ENCODE measurements at places on chromosomes 12 and 14. TPM values are rescaled to one million over a fixed set of nuclear protein-coding genes. Genes with fewer than 3 reads are reported as not detected.

DNA sequence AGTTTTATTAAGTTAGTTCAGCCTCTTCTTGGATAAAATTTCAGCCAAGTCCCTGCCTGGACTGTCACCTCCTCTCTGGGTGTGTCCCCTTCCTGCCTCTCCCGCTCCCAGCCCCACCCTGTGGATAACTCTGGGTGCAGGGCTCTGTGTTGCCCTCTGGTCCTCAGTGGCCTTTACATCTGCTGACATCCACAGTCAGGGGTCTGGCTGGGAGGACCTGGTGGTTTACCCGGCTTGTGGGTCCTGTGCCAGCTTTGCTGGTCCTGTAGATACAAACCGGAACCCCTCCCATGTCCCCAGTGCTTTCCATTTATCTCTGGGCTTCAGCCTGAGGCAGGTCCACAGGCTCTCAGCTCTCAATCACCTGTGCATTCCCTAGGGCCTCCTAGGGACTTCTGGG, 28.9 kb upstream of the PLEKHG3 start:
- H3K4me1 ChIP-seq: peaks cover 39% of the 10 kb centered on the region
- no peak overlapping the region for H3K27ac ChIP-seq
- no peaks in the 10 kb centered on the region for H3K27me3 ChIP-seq
- no peak for DNase-seq
- H3K36me3 ChIP-seq: no peaks in the 10 kb centered on the region
- H3K4me3 ChIP-seq: no peak overlapping the region

Gene ASIC1
- 3.5 TPM for total RNA-seq

DNA sequence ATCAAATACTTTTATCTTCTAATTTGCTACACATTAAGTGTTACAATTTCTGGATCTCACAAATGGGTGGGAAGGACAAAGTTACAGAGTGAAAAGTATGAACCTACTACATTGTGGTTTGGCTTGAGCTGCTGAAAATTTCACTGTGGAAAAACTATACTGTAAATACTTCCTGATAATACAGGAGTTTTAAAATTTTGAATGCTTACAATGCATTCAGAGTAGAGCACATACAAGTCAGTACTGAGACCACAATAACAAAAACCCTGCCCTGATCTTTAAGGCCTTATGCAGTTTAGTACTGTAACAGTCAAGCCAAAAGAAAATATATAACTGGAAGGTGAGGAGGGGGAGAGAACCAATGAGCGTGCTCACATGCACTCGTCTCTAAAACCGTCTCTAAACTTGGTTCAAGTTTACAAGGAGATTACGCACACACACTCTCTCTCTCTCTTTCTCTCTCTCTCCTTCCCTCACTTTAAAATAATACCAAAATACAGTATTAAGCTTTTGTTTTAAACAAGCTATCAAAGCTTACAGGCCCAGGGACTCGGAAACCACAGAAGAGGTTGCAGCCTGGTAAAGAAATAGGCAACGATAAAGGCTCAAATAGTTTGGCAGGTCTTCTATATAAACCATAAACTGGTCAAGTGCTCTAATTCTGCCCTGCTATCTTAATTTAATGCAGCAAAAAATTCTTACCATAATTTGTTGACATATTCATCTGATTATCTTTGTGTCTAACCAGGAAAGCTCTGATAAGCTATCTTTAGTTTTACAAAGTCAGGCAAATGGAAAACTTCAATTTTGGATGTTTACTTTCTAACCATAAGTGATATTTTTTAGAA, 58.0 kb downstream of the ATF7 start:
- H3K36me3 ChIP-seq: no peaks in the 10 kb centered on the region
- H3K4me1 ChIP-seq: peaks cover 16% of the 10 kb centered on the region

Gene LHX5
- 0.65 TPM for total RNA-seq

DNA sequence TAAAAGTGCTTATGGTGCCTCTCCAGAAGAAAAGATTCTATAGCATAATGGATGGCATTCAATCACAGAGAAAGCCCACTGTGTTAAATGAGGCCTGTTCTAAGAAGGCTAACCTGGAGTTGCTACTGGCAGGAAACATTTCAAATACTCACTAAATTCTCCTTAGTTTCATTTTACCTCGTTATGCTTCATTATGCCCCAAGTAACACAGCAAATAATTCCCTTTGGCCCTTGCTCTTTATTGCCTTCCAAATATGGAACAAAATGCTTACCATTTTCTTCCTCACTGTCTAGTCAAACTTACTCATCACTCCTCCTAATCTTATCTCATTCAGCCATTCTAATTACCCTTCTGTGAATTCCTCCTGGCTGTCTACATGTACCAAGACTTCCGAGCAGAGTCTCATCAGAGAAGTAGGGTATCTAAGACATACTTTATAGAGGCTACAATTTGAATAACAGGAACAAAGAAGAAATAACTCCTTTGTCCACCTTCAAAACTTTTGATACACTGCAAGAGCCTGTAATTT, 292.1 kb upstream of the CLEC14A start:
- H3K36me3 ChIP-seq: no peaks in the 10 kb centered on the region
- no peak overlapping the region for H3K27ac ChIP-seq
- no peaks in the 10 kb centered on the region for H3K4me1 ChIP-seq
- H3K4me3 ChIP-seq: no peak overlapping the region
- H3K27me3 ChIP-seq: no peaks in the 10 kb centered on the region
- DNase-seq: no peak

- no peak for DNase-seq
- no peaks in the 10 kb centered on the region for H3K4me1 ChIP-seq
- H3K36me3 ChIP-seq: no peaks in the 10 kb centered on the region
- no peaks in the 10 kb centered on the region for H3K27me3 ChIP-seq
- H3K27ac ChIP-seq: no peak overlapping the region
Observed at GRCh38 chr12:77189458-77189857, 124.1 kb upstream of the E2F7 start.

DNA sequence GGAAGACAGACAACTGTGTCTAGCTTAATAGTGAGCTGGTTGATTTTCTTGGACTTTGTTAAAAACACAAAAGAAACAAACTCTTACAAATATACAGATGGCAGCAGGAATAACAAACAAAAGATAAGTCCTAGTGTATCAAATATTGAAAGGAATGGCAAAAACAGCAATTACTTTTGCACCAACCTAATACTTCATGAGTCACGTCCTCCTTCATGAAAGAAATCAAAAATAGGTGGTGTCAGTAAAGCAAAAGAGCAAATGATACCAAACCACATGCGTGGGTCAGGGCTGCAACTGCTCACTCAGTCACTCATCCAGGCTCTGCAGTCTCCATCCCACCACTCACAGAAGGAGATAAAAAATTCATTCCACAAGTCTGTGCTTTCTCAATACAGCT, 11.8 kb downstream of the ATG14 start:
- no peak for DNase-seq
- H3K4me1 ChIP-seq: peaks cover 12% of the 10 kb centered on the region
- no peak overlapping the region for H3K4me3 ChIP-seq
- H3K27ac ChIP-seq: peak overlapping the region; percentile 25

DNA sequence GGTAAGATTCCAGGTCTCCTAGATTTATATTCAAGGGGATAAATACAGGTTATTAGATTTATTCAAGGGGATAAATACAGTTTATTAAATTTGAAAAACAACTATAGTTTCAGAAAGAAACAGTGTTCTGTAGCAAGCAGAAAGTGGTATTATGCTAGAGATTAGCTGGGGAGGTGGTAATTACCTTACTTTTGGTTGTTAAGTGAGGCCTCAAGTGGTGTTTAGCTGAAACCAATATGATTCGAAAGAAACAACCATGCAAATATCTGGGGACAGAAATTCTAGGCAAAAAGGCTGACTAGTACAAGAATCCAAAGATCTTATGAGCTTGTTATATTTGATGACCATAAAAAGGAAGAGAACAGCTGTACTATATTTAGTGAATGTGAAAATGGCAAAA, 6.2 kb downstream of the OR4N5 start:
- H3K27me3 ChIP-seq: peaks cover 2% of the 10 kb centered on the region
- H3K27ac ChIP-seq: no peak overlapping the region
- H3K4me1 ChIP-seq: no peaks in the 10 kb centered on the region
- H3K36me3 ChIP-seq: no peaks in the 10 kb centered on the region
- no peak overlapping the region for H3K4me3 ChIP-seq
- DNase-seq: no peak

DNA sequence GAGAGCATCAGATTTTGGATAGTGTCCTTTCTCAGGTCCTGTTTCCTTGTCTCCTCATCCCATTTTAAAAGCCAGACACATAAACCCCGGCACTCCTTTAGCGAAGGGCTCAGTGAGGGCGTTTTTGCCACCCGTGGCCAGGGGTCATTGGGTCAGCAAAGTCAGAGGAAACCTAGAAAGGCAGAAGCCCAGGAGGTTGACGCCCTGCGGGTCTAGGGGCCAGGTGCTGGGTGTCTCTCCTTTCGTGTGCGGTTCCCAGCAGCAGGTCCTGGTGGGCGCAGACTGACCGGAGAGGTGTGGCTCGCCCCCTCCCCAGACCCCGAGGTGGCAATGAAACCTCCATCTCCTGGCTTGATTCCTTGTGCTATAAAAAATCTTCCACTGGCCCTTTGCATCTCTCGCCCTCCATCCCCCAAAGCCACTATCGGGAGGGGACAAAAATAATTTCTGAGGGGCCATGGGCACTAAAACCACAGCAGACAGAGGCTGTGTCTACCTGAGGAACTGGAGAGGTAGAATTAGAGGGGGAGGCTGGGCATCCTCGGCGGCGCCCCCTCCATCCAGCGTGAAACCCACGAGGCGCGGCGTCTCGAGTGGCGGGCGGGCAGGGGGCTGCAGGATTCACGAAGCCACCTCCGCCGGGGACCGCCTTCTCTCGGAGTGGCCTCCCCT, 858 bp upstream of the FRMD6 start:
- peak overlapping the region; percentile 88 for H3K27ac ChIP-seq
- no peaks in the 10 kb centered on the region for H3K27me3 ChIP-seq
- DNase-seq: peak; percentile 21
- peak overlapping the region; percentile 98 for H3K4me3 ChIP-seq
- H3K4me1 ChIP-seq: peaks cover 48% of the 10 kb centered on the region

DNA sequence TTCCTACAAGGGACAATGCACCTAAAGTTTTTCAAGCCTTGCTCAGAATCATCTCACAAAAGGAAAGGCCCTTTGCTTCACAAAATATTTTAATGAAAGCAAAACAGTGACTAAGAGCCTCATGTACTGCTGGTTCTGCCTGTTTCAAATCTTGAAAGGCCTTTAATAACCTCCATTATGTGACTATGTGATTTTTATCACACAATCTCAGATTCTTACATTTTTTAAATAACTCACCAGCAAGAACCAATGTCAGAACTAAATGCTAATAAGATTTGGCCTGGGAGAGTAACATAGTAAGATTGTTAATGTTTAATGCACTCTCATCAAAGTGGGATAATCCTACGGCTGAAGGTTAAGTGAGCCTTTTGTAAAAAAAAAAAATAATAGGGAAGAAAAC, 378.9 kb downstream of the RGS6 start:
- H3K4me1 ChIP-seq: no peaks in the 10 kb centered on the region
- no peak for DNase-seq

DNA sequence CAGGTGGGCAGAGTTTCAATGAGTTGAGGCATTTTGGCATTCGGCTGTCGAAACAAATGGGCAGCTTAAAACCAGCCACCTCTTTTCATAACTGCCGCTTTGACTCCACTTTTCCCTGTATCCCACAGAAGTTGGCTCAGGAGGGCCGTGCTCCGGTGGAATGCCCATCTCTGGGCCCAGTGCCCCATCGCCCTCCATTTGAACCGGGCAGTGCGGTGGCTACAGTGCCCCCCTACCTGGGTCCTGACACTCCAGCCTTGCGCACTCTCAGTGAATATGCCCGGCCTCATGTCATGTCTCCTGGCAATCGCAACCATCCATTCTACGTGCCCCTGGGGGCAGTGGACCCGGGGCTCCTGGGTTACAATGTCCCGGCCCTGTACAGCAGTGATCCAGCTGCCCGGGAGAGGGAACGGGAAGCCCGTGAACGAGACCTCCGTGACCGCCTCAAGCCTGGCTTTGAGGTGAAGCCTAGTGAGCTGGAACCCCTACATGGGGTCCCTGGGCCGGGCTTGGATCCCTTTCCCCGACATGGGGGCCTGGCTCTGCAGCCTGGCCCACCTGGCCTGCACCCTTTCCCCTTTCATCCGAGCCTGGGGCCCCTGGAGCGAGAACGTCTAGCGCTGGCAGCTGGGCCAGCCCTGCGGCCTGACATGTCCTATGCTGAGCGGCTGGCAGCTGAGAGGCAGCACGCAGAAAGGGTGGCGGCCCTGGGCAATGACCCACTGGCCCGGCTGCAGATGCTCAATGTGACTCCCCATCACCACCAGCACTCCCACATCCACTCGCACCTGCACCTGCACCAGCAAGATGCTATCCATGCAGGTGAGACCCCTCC, 5.0 kb upstream of the RNU7-1 start:
- no peak for DNase-seq
- peak overlapping the region; percentile 62 for H3K4me3 ChIP-seq
- H3K36me3 ChIP-seq: peaks cover 11% of the 10 kb centered on the region
- no peaks in the 10 kb centered on the region for H3K27me3 ChIP-seq
- peaks cover 8% of the 10 kb centered on the region for H3K4me1 ChIP-seq
- H3K27ac ChIP-seq: peak overlapping the region; percentile 52

Gene KRT73
- total RNA-seq: not detected

Gene CFAP251
- 3.7 TPM for total RNA-seq

GRCh38 chr14:93946541-93947090, 19.5 kb downstream of the FAM181A start:
- peaks cover 31% of the 10 kb centered on the region for H3K4me1 ChIP-seq
- H3K36me3 ChIP-seq: no peaks in the 10 kb centered on the region
- no peak for DNase-seq
- H3K27me3 ChIP-seq: no peaks in the 10 kb centered on the region

GRCh38 chr12:110536834-110537604, 34.9 kb downstream of the RAD9B start:
- peaks cover 10% of the 10 kb centered on the region for H3K4me1 ChIP-seq
- no peak overlapping the region for H3K4me3 ChIP-seq
- peaks cover 32% of the 10 kb centered on the region for H3K36me3 ChIP-seq

DNA sequence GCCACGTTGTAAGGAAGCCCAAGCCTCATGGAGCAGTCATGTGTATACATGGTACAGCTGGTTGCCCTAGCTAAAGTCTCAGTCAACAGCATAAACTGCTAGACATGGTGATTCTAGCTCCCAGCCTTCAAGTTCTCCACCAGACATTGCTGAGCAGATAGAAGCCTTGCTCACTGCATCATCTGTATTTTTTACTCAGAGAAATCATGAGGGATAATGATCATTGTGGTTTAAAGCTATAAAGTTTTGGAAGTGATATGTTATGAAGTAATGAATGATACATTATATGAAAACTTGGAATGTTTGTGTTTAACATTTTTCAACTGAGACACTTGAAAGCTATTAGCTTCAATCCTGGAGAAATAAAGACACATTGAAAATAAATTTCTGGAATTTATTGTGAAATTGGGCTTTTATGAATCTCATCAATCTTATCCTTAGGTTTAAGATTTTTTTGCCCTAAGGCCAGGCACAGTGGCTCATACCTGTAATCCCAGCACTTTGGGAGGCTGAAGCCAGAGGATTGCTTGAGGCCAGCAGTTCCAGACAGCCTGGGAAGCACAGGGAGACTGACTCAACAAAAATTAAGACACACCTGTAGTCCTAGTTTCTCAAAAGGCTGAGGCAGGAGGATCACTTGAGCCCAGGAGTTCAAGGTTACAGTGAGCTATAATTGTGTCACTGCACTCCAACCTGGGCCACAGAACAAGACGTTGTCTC, 5.6 kb upstream of the NFATC4 start:
- peaks cover 7% of the 10 kb centered on the region for H3K4me1 ChIP-seq
- no peak overlapping the region for H3K27ac ChIP-seq
- no peaks in the 10 kb centered on the region for H3K36me3 ChIP-seq
- no peaks in the 10 kb centered on the region for H3K27me3 ChIP-seq
- DNase-seq: no peak

- H3K27me3 ChIP-seq: peaks cover 88% of the 10 kb centered on the region
- H3K4me3 ChIP-seq: no peak overlapping the region
- DNase-seq: no peak
- H3K4me1 ChIP-seq: no peaks in the 10 kb centered on the region
Observed at GRCh38 chr12:123928897-123929296, 43.7 kb downstream of the CCDC92 start.

Data from PC-9 (cell line).